GDM1 (cell line): ENCODE measurements at places on chromosomes 6 and 20.

DNA sequence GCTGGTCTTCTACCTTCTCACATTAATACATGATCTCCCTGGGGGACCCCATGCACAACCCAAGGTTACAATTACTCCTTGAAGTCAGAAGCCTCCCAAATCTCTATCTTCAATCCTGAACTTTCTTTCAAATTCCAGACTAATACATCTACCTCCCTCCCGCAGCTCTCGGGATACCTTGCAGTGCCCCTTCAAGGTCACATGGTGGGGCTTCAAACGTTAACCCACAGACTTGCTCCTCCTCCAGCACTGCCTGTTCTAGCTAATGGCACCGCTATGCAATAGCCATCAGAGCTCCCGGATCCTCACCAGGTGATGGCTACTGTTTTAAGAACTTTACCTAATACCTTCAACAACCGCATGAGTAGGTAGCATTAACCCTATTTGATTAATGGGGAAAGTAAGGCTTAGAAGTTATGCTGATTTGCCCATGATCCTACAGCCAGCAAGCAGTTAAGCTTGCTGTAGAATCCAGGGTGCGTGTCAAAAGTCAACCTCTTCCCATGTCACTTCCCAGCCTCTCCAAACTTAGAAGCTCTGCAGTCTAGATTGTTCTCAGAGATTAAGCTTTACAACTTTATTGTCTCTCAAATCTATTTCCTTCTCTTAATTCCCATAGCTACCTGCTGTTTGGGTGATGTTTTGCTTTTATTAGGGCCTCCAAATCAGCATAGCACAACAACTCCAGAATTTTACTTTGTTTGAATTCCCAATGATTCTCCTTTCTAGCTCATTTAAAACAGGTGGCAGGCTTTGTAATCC lies 44.7 kb downstream of the PLAGL1 start:
- DNase-seq = no peak

DNA sequence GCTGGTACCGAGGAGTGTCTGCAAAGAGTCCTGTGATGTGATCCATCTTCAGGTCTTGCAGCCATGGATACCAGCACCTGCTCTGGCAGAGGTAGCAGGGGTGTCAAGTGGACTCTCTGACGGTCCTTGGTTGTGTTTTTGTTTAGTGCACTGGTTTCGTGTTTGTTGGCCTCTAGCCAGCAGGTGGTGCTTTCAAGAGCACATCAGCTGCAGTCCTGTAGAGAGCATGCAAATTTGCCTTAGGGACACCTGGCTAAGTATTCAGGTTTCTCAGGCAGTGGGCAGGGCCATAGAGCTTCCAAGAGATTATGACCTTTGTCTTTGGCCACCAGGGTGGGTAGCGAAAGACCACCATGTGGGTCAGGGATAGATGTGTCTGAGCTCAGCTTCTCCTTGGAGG lies 14.5 kb upstream of the RGS17 start:
- DNase-seq = no peak

- no peak for DNase-seq
Observed at GRCh38 chr20:63274381-63275228, 2.0 kb downstream of the ARFGAP1 start.

GRCh38 chr6:111865049-111865585 lies 8.1 kb downstream of the FYN start:
- DNase-seq = no peak

DNA sequence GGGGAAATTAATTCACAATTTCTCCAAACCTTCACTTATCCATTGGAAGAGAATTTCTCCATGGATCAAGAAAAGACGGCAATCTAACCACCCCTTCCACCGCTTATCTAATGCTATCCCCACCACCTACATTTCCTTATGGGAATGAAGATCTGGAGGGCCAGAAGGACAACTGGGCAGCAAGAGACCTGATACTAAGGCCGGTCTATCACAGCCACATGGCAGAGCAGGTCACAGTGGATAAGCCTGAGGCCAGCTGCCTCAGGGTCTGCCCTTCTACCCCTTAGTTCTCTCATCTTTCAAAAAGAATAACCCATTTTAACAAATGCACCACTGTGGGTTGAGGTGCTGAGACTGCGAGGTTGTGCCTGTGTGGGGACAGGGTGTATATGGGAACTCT lies 37.1 kb downstream of the MAN1A1 start:
- no peak for DNase-seq

DNA sequence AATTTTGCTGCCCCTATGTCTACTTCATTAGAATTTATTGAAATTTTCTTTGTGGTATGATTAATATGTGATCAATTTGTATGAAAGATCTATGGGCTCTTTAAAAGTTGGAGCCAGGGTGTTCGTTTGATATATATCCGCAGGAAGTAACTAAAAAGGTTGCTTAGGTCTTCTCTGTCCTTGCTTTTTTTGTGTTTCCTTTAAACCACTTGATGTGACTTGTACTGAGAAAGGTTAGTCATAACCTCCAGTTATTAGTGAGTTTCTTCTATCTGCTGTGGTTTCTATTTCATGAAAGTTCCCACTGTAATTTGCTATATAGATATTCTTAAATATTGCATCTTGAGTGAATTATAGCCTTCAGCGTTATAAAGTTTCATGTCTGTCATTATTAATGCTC lies 585.3 kb upstream of the ARID1B start:
- DNase-seq = no peak

DNA sequence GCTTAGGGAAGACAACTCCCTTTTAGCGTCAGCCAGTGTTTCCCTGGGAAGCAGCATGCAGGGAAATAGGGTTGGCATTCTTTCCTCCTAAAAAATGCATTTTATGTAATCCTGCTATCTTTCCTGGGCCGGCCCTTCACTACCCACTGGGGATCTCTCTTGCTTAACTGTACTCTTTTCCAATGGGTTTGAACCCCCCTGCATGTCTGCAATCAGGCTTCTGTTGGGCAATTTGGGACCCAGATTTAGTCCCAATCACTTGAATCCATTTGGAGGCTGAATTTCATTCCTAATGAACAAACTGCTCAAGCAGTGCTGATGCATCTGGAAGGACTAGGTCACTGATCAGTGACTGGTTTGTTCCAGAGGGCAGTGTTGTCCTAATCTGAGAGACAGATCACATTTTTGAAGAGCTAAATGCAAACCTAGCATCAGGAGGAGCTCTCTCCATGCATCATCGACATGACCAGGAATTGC lies 152.0 kb downstream of the TSHZ2 start:
- no peak for DNase-seq

DNA sequence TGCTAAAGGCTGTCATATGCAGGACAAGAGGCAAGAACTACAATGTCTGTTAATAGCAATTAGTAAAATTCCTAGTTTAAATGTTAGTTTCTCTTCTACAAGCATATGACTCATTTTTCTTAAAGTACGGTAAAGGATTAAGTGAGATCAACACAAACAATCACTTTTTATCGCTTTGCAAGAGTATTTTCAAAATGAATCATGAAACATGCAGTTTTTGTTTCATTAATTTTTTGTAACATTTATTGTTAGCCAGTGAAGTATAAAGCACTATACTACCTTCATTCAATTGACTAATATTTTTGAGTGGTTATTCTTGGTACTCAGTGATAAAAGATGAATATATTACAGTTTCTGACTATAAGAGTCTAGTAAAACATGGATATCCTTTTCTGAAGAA lies 138.6 kb downstream of the AHI1 start:
- DNase-seq = no peak

DNA sequence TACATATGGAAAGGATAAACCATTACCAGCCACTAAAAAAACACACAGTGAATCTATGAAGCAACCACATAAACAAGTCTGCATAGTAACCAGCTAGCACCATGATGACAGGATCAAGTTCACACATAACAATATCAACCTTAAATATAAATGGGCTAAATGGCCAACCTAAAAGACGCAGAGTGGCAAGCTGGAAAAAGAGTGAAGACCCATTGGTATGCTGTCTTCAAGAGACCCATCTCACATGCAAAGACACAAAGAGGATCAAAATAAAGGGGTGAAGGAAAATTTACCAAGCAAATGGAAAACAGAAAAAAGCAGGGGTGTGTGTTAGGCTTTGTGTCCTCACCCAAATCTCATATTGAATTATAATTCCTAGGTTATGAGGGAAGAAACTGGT lies 909.2 kb downstream of the EPHA7 start:
- no peak for DNase-seq

DNA sequence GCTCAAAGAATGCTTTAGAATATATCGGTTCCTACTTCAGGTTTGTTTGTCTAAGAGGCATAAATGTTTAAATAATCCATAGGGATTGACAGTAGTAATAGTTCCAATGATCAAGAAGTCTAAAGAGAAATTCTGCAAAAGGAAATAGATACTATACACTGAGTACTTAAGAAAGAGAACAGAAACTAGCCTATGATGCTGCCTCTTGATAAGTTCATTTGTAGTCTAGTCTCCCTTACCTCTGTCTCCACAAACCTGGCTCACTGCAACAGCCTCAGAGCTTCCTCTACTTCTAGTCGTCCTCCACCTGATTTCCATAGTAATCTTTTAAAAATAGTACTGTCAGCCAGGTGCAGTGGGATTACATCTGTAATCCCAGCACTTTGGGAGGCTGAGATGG lies 511.8 kb downstream of the LMBRD1 start:
- no peak for DNase-seq

GRCh38 chr20:59135093-59135492 lies 28.5 kb upstream of the ZNF831 start:
- no peak for DNase-seq

DNA sequence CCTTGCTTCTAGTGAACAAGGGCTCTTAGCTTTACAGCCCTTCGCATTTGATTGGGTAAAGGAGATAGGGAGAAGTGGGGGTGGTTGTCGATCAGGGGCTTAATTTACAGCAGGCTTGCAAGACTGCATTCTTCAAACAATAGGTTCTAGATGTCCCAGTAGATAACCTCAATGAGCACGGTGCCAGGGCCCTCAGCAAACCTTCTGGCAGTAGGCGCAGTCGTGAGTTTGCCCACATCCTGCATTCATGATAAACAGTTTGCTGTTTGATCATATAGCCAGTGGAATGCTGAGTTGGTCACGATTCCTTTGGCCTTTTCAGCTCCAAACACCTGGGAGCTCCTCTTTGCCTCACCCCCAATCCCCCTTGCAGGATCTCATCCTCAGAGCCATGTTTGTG lies 27.5 kb downstream of the SUN5 start:
- no peak for DNase-seq

GRCh38 chr6:112030961-112031660 lies 22.8 kb upstream of the CCN6 start:
- no peak for DNase-seq

DNA sequence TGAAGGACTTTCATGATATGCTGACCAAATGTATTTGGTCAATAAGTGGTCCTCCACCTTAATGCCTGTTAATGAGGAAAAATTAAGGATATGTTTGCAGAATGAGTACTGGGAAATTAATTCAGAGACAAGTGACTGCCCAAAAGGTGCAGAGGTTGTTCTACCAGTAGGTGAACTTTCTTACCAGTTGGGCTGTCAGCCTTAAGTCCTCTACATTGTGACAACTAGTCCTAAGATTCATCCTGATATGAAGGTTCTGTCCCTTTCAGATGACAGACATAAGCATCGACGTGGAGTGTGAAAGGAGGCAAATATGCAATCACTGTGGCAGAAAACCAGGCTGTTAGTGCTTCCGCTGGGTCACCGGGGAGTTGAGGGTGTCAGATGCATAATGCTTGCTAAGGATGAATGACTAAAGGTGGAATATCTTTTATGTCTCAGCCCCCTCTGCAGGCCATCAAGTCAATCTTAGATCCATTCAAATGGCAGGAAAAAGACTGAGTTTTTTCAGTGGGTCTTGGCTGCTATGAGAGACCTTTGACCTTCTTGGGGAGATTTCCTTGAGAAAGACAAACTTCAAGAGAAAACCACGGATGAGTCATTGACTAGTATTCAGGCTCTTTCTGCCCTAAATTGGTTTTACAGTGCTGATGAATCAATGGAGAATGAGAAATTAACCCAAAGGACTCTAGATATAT lies 226.0 kb downstream of the TPBG start:
- no peak for DNase-seq
